NCI-H1436 (cell line): ENCODE measurements at places on chromosomes 13 and 19.

DNA sequence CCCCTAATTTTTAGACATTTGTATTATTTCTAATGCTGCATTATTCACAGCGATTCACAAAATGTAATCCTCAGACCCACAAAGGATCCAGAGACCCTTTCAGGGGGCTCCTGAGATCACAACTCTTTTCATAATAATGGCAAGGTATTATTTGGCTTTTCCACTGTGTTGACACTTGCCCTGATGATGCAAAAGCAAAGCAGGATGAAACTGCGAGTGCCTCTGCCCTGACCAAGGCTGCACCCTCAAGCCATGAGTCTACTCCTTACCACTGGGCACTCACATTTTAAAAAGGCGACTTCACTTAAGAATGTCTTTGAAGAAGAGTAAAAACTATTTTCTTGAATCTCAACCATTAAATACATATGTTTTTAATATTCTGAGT, 11.4 kb downstream of the ELF1 start:
- no peak for DNase-seq

- no peak for DNase-seq
Measured at GRCh38 chr13:45138282-45138681, 18.0 kb downstream of the GTF2F2 start.

- DNase-seq, result no peak
Measured at GRCh38 chr13:66634384-66634783, 595.8 kb downstream of the PCDH9 start.

DNA sequence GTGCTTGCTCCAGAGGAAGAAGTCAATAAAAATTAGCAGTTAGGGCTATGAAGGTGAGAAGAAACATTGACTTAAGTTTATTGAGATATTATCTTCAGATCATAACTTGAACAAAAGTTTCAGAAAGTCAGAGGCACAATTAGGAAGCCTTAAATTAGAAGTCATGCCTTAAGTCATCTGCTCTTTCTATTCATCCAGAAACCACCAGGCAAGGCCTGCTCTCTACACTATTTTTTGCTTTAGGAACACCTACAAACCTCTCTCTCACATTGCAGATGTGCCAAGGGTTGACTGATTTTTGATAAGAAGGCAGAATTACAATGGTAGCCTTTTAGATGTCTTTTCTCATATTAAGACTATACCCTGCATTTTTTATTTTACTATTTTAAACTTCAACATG, 268.7 kb downstream of the SPRY2 start:
- DNase-seq, result no peak
